Stimulated activated CD4-positive, alpha-beta T cell treated with anti-CD3 and anti-CD28 coated beads, Interleukin-4, amount 100 ng/mL, for 4 hours (primary cell): ENCODE measurements at places on chromosomes 4 and X.

- no peak for DNase-seq
These were observed 247.9 kb downstream of the ARHGAP24 start for GRCh38 chr4:85722807-85723206.

GRCh38 chrX:111129921-111130320 is 33.9 kb downstream of the PAK3 start:
- no peak for DNase-seq

- no peak for DNase-seq
These were observed 6.2 kb downstream of the NEIL3 start for GRCh38 chr4:177315767-177316464.

GRCh38 chrX:98422536-98422935 is 1538.8 kb downstream of the RPA4 start:
- no peak for DNase-seq

DNA sequence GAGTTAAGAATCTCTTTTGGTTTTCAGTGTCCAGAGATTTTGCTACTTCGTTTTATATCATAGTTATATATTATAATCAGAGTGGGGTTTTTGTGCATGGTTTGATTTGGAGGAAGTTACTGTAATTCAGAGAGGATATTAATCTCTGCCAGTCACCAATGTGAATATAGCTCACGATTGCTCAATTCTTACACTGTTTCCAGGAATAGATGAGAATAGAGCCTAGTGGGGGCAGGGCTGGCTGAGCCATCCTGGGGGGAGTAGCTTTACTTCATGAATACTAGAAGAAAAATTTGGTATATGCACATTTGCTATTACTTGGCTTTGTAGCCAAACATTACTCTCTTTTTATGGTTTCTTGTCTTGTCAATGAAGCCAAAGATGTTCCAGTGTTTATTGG is 60.9 kb upstream of the TRPC3 start:
- DNase-seq = no peak

DNA sequence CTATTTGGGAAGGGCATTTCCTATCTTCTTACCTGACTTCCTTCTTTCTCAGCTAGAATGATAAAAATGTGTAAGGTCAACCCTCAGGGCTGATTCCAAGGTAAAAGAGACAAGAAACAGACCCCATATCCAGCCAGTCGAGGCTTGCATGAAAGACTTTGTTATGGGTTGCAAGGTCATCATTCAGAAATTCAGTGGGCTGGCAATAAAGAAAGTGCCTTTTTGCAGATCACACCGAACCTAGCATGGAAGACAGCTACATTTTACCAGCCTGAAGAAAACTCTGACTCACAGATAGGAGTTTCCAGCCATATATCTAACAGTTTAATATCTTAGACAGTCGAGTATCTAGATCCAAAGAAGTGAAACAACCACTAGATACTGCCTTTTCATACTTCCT is 87.4 kb downstream of the PDGFC start:
- DNase-seq = no peak

- DNase-seq = no peak
These were observed 49.3 kb downstream of the APELA start for GRCh38 chr4:164926301-164926700.

- DNase-seq = no peak
These were observed 856.8 kb downstream of the STIM2 start for GRCh38 chr4:27717431-27717755.

- no peak for DNase-seq
These were observed 252.0 kb upstream of the PPARGC1A start for GRCh38 chr4:24141836-24142235.

GRCh38 chrX:13014111-13015096 is 30.0 kb downstream of the FAM9C start:
- DNase-seq = no peak

GRCh38 chrX:11285651-11286050 is 7.6 kb upstream of the AMELX start:
- DNase-seq = no peak

- no peak for DNase-seq
These were observed 2.3 kb upstream of the GRSF1 start for GRCh38 chr4:70841951-70842350.

- DNase-seq = peak; percentile 3
These were observed at the start of gene FRAS1 for GRCh38 chr4:78057135-78057599. TSS of gene FRAS1 (plus strand) at chr4:78057323. CDS start at chr4:78058010, 687 bp downstream.

- DNase-seq = no peak
These were observed 22.7 kb upstream of the DRD5 start for GRCh38 chr4:9758641-9759317.

GRCh38 chr4:88041626-88042025 is 34.2 kb downstream of the PKD2 start:
- DNase-seq = no peak

GRCh38 chrX:39603230-39603629 is 494.5 kb downstream of the BCOR start:
- DNase-seq = no peak

DNA sequence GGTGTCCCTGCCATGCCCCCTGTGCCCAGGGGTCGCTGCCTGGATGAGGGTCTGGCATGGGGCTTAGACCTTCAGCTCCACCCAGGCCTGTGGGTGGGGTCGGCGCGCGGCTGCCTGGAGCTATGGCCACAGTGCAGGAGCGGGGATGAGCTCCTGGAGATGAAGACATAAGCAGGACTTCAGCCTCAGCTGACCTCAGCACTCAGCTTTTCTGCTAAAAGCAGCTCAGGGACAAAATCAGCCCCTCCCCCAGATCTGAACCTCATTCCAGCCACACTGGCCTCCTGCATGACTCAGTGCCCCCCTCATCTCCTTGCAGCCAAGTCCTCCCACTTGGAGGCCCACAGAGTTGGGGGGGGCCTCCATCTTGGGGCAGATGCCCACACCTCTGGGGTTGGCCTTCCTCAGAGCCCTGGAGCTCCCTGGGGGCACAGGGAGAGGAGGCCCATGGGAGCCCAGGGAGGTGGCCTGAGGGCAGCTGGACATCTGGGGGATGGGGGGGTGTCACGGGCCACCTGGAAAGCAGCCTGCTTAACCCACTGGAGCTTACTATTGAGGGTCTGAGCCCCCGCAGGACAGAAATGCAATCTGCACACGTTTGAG is 19.4 kb upstream of the CPLX1 start:
- DNase-seq = no peak

GRCh38 chr4:88014386-88014905 is 7.0 kb downstream of the PKD2 start:
- DNase-seq = no peak

DNA sequence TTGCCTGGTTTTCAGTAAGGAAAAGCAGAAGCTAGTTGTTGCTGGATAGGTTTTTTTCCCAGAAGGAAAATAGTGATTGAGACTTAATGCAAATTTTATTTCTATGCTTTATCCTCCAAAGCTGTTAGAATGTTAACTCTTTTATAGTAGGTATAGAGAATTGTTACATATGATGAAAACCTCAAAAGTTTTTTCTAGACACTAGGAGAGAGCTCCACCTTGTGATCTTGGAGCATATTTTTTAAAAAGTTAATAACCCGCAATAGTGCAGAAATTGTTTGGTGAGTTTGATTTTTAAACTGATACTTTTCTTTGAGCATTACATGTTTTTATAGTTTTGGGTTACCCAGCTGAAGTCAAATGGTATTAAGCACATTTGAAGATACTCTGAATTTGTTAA is 56.5 kb downstream of the STAG2 start:
- no peak for DNase-seq

- peak; percentile 28 for DNase-seq
These were observed 217.9 kb downstream of the CENPC start for GRCh38 chr4:67327245-67328017.

- DNase-seq = no peak
These were observed 326.6 kb upstream of the F9 start for GRCh38 chrX:139203651-139204570.

GRCh38 chrX:153580700-153581386 is 18.1 kb downstream of the CCNQ start:
- no peak for DNase-seq

- DNase-seq = no peak
These were observed 895 bp downstream of the ADGRL3 start for GRCh38 chr4:61200916-61201526.

DNA sequence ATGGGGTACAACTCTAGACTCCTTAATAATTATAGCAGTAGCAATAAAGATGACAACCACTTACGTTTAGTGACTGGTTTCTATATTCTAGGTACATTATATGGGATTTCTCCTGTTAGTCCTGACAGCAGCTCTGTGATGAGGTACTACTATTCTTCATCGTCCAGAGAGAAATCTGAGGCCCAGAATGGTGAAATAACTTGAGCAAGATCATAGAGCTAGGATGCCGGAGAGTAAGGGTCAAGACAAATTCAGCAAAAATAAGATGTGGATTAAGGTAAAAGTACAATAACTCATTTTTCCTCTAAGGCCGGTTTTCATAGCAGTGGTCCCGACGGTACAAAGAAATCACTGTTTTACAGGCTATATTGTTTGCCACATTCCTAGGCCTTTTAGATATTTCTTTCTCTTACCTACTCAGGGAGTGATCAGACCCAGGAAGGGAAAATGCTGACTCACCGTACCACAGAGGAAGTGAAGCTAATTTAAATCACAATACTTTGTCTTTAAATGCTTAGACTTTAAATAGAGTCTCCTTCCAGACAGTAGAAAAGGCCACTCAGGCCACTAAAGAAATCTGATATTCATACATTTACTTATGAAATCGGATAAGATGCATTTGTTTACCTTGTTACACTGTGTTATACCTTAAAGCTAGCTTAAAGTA is 2023.0 kb upstream of the AGA start:
- DNase-seq = no peak

GRCh38 chr4:147714575-147715401 is 17.1 kb upstream of the ARHGAP10 start:
- DNase-seq = no peak

- DNase-seq = no peak
These were observed 17.1 kb upstream of the GPRIN3 start for GRCh38 chr4:89324671-89325070.

DNA sequence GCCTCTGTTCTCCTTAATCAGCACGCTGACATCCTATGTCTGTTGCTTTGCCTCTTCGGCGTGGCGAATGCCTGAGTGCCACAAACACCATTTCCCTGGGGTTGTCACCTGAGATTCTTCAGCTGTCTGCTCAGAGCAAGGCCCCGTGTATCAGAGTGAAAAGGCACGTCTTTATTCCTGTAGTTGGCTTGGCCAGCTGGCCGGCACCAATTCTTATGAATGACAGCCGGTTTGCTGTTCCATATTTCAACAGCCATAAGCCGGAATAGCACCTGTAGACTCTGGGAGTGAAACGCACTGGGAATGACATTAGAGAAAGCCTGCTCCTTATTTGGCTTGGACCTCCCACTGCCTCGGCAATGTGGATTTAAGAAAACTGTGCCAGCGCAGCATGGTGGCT is 89.3 kb downstream of the MGST2 start:
- DNase-seq = no peak

DNA sequence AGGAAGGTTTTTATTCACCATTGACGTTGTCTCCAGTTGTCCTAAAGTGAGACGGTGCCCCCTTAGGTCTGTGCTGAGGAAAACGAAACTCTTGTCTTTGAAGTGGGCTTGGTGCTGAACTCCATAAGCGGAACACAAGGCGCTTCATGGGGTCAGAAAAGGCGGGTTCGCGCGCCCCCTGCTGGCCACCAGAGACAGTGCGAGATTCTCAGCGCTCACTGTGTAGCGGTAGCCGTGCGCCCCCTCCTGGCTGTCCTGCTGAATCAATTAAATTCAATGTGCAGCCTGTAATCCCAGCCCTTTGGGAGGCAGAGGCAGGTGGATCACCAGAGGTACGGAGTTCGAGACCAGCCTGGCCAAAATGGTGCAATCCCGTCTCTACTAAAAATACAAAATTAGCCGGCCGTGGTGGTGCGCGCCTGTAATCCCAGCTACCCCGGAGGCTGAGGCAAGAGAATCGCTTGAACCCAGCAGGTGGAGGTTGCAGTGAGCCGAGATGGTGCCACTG is 64.1 kb downstream of the RLIM start:
- DNase-seq = peak; percentile 78

GRCh38 chrX:108696690-108697089 is 39.7 kb downstream of the IRS4 start:
- DNase-seq = no peak
